ENCODE measurements at places on chromosomes 3 and 15.
A peak's percentile ranks its signal among the peaks of the same experiment; 100 is the strongest.

GRCh38 chr3:187610981-187611511 is 59.1 kb downstream of the SST start:
- DNase-seq, result no peak

- no peak for DNase-seq
Measured at GRCh38 chr3:176692199-176692965, 504.9 kb downstream of the TBL1XR1 start.

GRCh38 chr15:94445566-94446160 is 214.3 kb downstream of the MCTP2 start:
- no peak for DNase-seq

GRCh38 chr15:96894659-96895058 is 564.2 kb downstream of the NR2F2 start:
- no peak for DNase-seq

- DNase-seq, result no peak
Measured at GRCh38 chr15:90686435-90687218, 30.5 kb upstream of the BLM start.

- DNase-seq, result no peak
Measured at GRCh38 chr3:125681146-125681545, 85.8 kb upstream of the OSBPL11 start.

GRCh38 chr3:126197854-126198584 is 17.6 kb upstream of the ALDH1L1 start:
- DNase-seq, result peak; percentile 24

- DNase-seq, result no peak
Measured at GRCh38 chr15:96969732-96970710, 639.5 kb downstream of the NR2F2 start.

DNA sequence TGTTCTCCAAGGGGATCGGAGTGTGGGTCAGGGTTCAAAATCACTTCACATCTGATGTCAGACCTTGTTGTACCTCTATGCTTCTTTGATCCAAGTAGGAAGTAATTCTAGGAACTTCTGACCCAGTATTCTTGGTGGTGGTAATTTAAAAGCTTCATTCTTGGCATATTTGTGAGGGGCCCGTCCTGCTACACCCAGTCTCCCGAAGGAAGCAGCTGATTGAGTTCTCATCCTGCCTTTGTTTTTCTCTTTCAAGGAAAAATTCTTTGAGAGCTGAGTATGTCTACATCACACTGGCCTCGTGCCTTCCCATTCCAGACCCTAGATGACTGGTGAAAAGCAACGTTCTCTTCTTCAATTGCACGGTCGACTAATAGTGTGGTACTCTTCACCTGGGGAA is 234.4 kb upstream of the TPRG1 start:
- DNase-seq, result no peak

GRCh38 chr15:57495041-57495440 is 96.7 kb upstream of the MYZAP start:
- DNase-seq, result no peak

DNA sequence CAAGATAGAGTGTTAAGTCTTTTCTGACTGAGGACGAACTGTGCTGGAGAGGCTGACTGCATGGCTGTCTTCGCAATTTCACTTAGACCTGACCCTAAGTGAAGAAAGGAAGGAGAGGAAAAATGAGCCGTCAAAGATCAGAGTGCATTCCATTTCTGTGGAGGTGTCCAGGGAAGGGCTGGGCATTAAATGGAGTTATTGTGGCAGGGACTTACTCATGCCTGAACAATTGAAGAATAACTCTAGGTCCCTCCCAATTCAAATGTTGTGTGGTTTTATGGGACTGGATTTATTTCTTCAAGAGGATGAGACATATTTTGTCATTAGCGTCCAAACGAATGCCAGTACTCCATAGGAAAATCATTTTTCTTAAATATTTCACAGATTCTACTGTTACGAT is 187.3 kb upstream of the CFAP20DC start:
- DNase-seq, result no peak

GRCh38 chr3:20958161-20958560 is 772.2 kb upstream of the SGO1 start:
- no peak for DNase-seq

GRCh38 chr3:143850877-143851276 is 2.6 kb upstream of the SLC9A9 start:
- no peak for DNase-seq

DNA sequence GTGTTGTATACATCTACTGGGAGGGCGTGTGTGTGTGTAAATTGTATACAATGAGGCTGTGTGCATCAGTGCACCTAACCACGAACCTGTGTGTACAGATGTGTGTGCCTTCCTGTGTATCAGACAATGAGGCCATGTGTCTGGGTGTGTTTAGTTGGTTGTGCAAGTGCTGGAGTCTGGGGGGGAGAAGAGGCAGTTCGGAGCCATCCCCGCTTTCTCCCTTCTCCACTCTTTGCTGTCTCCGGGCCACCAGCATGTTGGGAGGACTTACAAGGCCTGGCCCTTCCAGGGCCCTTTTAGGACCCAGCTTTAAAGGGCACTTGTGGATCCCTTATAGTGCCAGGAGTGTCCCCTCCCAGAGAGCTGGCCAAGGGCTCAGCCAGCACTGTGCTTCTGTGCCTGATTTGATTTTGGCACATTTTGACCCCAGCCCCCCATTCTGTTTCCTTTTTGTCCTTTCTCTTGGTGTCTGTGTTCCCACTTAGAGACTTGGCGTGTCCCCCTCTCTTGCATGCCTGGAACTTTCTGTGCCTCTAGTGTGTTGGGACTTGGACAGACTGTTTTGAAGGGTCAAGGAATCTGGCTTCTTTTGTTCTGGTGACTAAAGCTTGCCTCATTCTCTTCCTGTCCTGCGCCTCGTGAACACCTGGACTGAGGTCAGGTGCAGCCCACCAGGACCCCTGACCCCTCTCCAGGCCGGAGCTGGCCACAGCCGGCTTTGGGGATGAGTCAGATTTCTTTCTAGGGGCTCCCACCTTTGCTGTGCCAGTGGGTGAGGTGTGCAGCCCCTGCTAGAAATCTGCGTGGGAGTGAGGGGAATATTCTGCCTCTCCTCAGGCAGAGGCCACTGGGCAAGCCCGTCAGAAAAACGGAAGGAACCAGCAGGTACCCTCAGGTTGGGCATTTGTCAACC is 1.5 kb downstream of the CTDSPL start:
- DNase-seq, result no peak

DNA sequence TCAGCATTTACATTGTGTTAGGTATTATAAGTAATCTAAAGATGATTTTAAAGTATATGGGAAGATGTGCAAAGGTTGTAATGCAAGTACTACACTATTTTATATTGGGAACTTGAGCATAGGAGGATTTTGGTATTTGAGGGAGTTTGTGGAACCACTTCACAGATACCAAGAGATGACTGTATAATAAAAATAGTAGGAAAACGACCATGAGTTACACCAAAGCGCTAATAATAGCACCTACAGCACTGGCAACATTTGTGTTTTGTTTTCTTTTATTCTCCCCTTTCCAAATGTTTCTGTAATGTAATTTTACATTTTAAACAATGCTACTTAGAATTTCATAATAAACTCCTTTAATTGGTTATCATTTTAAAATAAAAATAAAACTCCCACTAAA is 10.5 kb downstream of the CNBP start:
- DNase-seq, result no peak

GRCh38 chr3:196016059-196016458 is 65.8 kb downstream of the TFRC start:
- no peak for DNase-seq

DNA sequence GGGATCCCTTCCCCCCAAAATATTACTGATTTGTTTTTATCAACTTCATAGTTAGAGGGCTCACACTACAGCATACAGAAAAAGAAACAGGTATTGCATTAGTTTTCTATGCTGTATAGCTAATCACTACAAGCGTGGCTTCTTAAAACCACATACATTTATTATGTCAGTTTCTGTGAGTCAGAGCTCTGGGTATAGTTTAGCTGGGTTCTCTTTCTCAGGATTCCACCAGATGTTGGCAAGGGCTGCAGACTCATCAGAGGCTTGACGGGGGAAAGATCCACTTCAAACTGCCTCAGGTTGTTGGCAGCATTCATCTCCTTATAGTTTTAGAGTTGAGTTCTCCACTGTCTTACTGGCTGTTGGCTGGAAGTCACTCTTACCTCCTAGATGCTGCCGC is 328.0 kb downstream of the NLGN1 start:
- DNase-seq, result no peak
